HAP-1 (cell line): ENCODE measurements at places on chromosomes 5 and 9.

- DNase-seq, result peak; percentile 16
Observed at GRCh38 chr9:79896390-79896980, 324.7 kb downstream of the TLE4 start.

- DNase-seq, result no peak
Observed at GRCh38 chr9:27800159-27800558, 226.9 kb upstream of the C9orf72 start.

- DNase-seq, result no peak
Observed at GRCh38 chr9:86405926-86406325, 51.7 kb upstream of the TUT7 start.

DNA sequence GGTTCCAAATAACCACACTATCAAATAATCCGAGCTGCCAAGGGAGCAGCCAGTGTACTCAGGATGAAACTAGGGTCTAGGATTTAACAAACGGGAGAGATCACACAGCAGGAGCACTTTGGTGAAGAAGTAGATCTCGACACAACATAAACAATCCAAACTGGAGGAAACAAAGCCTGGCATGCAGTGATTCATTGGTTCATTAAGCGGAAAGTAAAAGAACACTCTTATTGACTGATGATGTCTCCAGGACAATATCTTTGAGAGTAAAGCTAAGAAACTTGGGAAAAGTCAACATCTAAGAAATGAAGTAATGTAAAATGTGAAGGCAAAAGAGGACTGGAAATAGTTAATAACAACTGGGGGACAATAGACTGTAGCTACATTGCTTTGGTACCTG, 1478.3 kb upstream of the CDH9 start:
- DNase-seq, result no peak

GRCh38 chr9:1726993-1727759, 288.0 kb upstream of the SMARCA2 start:
- DNase-seq, result peak; percentile 25

- DNase-seq, result no peak
Observed at GRCh38 chr5:1497795-1498622, 25.8 kb downstream of the LPCAT1 start.

- no peak for DNase-seq
Observed at GRCh38 chr5:137346281-137346680, 152.8 kb downstream of the SPOCK1 start.

GRCh38 chr5:52922384-52922783, 66.8 kb upstream of the ITGA2 start:
- no peak for DNase-seq

GRCh38 chr5:149420545-149421371, 41.7 kb upstream of the IL17B start:
- no peak for DNase-seq

GRCh38 chr9:75242426-75242825, 154.1 kb downstream of the OSTF1 start:
- DNase-seq, result no peak

- DNase-seq, result no peak
Observed at GRCh38 chr5:1130218-1130946, 18.5 kb upstream of the SLC12A7 start.

DNA sequence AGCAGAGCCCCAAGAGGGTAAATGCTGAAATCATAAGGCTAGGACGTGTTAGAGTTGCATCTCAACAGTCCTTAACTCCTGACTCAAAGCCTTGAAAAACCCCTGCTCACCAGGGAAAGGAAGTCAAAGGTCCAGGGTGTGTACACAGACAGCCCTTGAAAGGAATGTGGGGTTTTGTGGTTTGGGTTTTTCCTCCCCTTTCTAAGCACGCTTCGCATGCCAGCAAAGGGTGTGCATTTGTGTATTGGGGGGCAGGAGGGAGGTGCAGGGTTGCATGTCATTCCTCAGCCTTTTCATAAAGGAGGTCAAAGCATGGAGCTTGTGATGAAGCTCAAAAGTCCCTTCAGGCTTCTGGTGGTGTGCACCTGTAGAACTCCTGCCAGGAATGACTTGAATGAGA, 17.3 kb upstream of the XPA start:
- DNase-seq, result no peak

- DNase-seq, result no peak
Observed at GRCh38 chr9:98550206-98550820, 158.4 kb downstream of the GABBR2 start.

GRCh38 chr5:36492984-36493654, 113.3 kb upstream of the SLC1A3 start:
- DNase-seq, result no peak

DNA sequence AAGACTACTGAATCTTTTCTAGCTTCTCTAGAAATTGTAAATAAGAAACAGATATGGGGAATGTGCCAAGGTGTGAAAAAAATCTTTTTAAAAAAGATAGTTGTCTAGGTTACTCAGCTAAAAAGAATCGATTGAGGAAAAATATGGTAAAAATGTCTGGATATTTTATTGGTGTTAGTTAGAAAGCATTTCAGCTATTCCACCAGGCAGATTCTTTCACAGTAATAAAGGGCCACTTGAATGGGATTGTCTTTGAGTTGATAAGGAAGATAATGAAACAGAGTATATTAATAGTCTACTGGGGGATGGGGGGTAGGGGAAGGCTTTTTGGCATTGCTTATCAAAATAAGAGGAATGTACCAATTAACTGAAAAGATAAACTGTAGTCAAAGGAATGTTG, 51.9 kb downstream of the SLIT3 start:
- no peak for DNase-seq

DNA sequence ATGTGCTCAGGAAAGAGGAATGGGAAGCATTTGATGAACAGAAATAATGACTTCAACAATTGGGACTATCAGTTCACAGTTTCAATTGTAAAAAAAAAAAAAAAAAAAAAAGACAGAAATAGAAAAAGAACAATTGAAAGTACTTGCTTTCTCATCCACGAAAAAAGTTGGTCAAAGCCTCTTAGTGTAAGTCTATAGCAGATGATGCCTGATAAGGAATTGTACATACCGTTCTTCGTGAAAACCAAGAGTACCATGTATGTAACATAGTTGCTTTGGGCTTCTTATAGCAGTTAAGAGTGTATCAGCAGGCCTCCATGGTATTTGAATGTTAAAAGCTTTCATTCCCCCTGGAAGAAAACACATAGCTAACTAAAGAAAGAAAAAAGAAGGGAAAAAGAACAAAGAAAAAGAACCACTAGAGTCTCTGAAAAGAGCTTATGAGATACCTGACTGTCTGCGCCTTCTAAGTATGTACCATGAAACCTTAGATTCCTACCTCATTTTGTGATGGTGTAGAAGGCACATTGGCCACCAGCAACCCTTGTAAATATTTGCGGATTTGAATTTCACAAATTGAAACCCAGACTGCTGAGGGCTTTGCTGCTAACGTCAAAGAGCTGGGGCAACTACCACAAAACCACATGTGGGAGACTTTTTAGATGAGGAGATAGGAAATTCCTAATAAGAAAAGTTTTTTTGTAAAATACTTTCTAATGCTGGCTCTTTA, 75.2 kb downstream of the TMC1 start:
- no peak for DNase-seq

GRCh38 chr9:92432972-92433548, 8.8 kb upstream of the OMD start:
- no peak for DNase-seq

DNA sequence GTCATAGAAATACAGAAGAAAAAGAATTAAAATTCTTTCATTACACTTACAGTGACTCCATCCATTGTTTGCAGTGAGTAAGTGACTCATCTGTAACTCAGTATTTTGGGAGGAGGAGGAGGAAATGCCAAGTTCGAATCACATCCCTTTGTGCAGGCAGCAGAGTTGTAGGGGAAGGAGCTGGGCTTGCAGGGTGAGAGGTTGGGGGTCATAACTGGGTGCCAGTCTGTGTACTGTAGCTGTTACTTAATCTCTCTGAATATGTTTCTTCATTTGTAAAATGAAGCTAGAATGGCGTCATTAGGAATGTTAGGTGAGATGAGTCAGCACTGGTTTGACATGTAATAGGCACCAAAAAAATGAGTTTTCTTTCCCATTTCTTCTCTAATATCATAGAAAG, 235.7 kb upstream of the ADAMTSL1 start:
- DNase-seq, result no peak

DNA sequence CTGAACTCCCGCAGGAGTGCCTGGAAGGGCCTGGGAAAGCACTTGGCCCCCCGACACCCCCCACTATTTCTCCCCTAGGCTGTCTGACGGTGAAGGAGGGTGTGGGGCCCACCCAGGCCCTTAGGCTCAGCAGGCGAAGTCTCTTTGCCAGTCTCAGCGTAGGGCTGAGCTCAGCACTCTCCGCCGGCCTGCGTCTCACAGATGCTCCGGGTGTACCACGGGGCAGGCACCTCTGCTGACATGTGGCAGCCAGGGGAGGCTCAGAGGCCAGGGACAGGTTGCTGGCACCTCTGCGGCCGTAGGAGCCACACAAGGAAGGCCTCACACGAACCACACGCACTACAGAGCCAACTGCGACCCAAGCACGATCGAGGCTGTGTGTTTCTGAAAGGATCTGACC, 114.2 kb downstream of the VAV2 start:
- no peak for DNase-seq

GRCh38 chr5:9370256-9370655, 175.6 kb downstream of the SEMA5A start:
- DNase-seq, result no peak

- DNase-seq, result peak; percentile 88
Observed at GRCh38 chr5:81851481-81852178, 100.7 kb upstream of the SSBP2 start.

DNA sequence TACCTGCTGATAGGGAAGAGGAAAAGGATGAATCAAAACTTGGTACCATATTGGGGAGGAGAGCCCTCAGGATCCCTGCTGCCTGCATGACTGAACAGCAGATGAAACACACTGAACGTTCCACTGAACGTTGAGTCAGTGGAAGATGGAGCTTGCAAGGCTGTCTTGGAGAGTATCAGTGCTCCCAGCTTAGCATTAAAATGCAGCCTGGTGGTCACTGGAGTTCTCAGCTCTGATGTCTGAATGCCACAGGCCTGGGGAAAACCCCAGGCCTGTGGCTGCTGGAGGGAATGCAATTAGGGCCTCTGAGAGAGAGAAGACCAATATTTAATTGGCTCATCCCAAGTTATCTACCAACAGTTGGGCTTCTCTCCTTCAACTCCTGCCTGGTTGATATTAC, 54.5 kb downstream of the PDE4D start:
- no peak for DNase-seq

DNA sequence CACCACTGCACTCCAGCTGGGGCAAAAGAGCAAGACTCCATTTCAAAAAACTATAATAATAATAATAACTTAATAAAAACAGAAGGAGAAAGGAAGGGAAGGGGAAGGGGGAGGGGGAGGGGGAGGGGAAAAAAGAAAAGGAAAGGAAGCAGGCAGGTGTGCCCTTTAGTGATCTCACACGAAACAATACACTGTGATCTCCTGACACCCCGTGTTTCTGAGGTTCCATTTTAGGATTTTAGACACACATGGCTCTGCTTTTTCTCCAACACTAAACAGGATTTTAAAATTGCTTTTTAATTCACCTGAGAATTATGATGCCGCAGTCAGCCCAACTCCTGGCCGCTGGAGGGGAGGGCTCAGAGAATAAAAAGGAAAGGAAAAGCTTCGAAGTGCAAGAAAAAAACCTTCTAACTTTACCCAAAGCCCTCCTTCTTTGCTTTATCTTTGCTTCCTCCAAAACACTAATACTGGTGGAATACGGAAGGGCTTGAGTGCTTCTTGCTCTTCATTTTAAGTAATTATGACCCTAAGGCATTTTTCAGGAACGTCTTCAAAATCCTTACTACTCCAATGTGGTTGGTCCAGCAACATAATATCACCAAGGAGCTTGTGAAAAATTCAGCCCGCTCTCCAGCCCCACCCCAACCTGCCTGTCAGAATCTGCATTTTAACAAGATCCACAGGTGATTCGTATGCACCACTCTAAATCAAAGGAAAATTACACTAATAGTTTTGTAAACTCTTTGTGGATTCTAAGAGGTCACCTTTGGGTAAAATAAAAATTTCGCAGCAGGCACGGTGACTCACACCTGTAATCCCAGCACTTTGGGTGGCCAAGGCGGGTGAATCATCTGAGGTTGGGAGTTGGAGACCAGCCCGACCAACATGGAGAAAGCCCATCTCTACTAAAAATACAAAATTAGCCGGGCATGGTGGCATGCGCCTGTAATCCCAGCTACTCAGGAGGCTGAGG, 66.0 kb downstream of the MYO10 start:
- DNase-seq, result no peak

GRCh38 chr5:142119051-142119625, 10.6 kb downstream of the NDFIP1 start:
- DNase-seq, result no peak

DNA sequence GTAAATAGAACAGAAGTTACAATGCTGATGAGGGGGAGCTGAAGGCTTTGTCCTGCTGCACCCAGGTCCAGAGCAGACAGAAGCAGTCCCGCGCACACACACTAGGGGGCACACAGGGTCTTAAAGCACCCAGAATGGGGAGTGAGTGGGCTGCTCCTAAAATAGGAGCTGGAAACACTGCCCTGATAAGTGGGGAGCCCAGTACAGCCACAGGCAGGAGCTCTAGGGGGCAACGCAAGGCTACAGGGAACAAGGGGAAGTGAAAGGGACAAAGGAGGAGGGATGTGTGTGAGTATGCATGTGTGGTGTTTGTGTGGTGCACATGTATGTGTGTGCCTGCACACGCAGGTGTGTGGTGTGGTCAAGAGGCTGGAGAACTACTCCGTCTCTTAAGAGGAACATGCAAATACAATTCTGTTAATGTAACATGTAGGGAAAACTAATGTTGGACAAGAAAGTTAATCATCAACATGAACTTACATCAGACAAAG, 191.5 kb downstream of the ROR2 start:
- DNase-seq, result peak; percentile 15

DNA sequence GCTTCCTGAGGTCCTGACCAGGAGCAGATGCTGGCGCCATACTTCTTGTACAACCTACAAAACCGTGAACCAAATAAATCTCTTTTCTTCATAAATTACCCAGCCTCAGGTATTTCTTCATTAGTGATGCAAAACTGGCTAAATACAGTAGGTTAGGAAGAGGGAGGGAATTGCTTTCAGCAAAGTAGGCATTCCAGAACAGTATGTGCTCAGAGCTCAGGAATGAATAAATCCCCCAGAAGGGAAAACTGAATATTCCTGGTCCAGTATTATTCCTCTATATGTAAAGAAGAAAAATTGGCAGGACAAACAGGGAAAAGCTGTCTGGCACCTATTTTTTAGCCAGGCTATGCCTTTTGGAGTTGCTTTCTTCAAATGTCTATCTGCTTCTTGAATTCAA, 577.1 kb downstream of the PSAT1 start:
- DNase-seq, result no peak

- DNase-seq, result no peak
Observed at GRCh38 chr9:95270790-95271189, 46.7 kb downstream of the FANCC start.

- DNase-seq, result no peak
Observed at GRCh38 chr5:94779684-94780083, 161.2 kb downstream of the SLF1 start.

GRCh38 chr5:124349931-124350330, 396.5 kb downstream of the ZNF608 start:
- no peak for DNase-seq

DNA sequence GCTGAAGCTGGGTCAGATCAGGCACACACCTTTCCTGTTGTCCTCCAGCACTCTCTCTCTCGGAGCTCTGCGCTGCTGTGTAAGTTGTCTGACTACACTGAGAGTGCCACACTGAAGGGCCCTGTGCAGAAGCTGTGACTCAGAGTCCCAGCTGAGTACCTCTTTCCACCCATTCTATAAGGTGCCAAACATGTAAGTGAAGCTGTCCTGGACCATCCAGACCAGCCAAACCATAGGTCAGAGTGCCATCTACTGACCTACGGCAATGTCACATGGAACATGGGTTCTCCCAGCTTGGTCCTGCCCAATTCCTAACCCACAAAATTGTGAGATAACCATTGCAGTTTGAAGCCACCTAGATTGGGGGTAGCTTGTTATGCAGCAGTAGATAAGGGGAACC, 68.2 kb downstream of the ADCY2 start:
- DNase-seq, result no peak
